ENCODE measurements at places on chromosomes 1 and 21. TPM values are rescaled to one million over a fixed set of nuclear protein-coding genes. Genes with fewer than 3 reads are reported as not detected.

Gene AMIGO1
- polyA plus RNA-seq = 8.1 TPM

Gene LGALS8
- polyA plus RNA-seq = 60.5 TPM

Gene PCNX2
- polyA plus RNA-seq = 19.6 TPM

Gene METTL25B
- 28.6 TPM for polyA plus RNA-seq

Gene FCRLB
- polyA plus RNA-seq = 5.9 TPM

Gene ERVH48-1
- 0.20 TPM for polyA plus RNA-seq

Gene AMY1B
- 0.40 TPM for polyA plus RNA-seq

Gene FNDC5
- 44.2 TPM for polyA plus RNA-seq

Gene IL10
- polyA plus RNA-seq = 0.23 TPM

Gene SMPDL3B
- 12.1 TPM for polyA plus RNA-seq

Gene AK2
- 206 TPM for polyA plus RNA-seq

Gene LCE1B
- not detected for polyA plus RNA-seq

Gene SELENBP1
- polyA plus RNA-seq = 50.7 TPM

Gene OR2T35
- not detected for polyA plus RNA-seq
